ENCODE measurements at places on chromosomes 3 and 15. TPM values are rescaled to one million over a fixed set of nuclear protein-coding genes. Genes with fewer than 3 reads are reported as not detected.

Gene CHL1
- total RNA-seq, result not detected

Gene CACNA2D3
- total RNA-seq, result 0.15 TPM

Gene GOLGA6B
- total RNA-seq, result not detected

Gene PEAK1
- total RNA-seq, result 16.1 TPM

Gene SLCO2A1
- not detected for total RNA-seq

Gene TMEM108
- total RNA-seq, result 10.8 TPM

Gene IGSF11
- total RNA-seq, result 0.41 TPM

Gene HDC
- not detected for total RNA-seq

Gene SCAMP5
- 14.4 TPM for total RNA-seq

Gene CTXN2
- total RNA-seq, result not detected

Gene CAMK2N2
- total RNA-seq, result 6.0 TPM

Gene FGF7
- 31.2 TPM for total RNA-seq

Gene DNAJA4
- total RNA-seq, result not detected

Gene RPS17
- total RNA-seq, result 5,360 TPM

Gene OR5H2
- not detected for total RNA-seq

Gene CD80
- total RNA-seq, result 0.12 TPM

Gene TMEM207
- not detected for total RNA-seq

Gene AADAC
- not detected for total RNA-seq

Gene SH2D7
- total RNA-seq, result 0.36 TPM

Gene RBSN
- 17.6 TPM for total RNA-seq

Gene SYNPR
- not detected for total RNA-seq

Gene CYP1A2
- total RNA-seq, result not detected

Gene PPP1R14D
- total RNA-seq, result not detected

Gene IVD
- total RNA-seq, result 34.9 TPM

Gene CCR8
- not detected for total RNA-seq

Gene TMEM266
- total RNA-seq, result 0.05 TPM

Gene ABI3BP
- total RNA-seq, result 0.61 TPM

Gene KCNH8
- not detected for total RNA-seq

Gene NTRK3
- total RNA-seq, result 10.3 TPM

Gene PPARG
- total RNA-seq, result 0.08 TPM

Gene MYLK
- total RNA-seq, result 3.2 TPM

Gene OR5K2
- 0.12 TPM for total RNA-seq

Gene CCR1
- total RNA-seq, result not detected

Gene PLCB2
- total RNA-seq, result 2.9 TPM

Gene MCCC1
- total RNA-seq, result 15.0 TPM

Gene KNG1
- total RNA-seq, result not detected

Gene GOLGA6L26
- not detected for total RNA-seq

Gene BDH1
- 27.3 TPM for total RNA-seq

Gene AP3B2
- not detected for total RNA-seq

Gene MYO5C
- total RNA-seq, result 3.5 TPM

Gene IMPG2
- 0.20 TPM for total RNA-seq

Gene GXYLT2
- total RNA-seq, result 7.0 TPM

Gene WNT5A
- 34.6 TPM for total RNA-seq

Gene SCAANT1
- not detected for total RNA-seq

Gene MGLL
- total RNA-seq, result 32.6 TPM

Gene ZNF660
- 8.3 TPM for total RNA-seq

Gene LZTFL1
- total RNA-seq, result 14.1 TPM

Gene SI
- total RNA-seq, result not detected

Gene CHRNA7
- 8.9 TPM for total RNA-seq

All from SJCRH30 (cell line).